ENCODE measurements at places on chromosomes 1 and 21. TPM values are rescaled to one million over a fixed set of nuclear protein-coding genes. Genes with fewer than 3 reads are reported as not detected.

GRCh38 chr1:63107066-63107465 is 215.3 kb upstream of the FOXD3 start:
- DNase-seq, result no peak

DNA sequence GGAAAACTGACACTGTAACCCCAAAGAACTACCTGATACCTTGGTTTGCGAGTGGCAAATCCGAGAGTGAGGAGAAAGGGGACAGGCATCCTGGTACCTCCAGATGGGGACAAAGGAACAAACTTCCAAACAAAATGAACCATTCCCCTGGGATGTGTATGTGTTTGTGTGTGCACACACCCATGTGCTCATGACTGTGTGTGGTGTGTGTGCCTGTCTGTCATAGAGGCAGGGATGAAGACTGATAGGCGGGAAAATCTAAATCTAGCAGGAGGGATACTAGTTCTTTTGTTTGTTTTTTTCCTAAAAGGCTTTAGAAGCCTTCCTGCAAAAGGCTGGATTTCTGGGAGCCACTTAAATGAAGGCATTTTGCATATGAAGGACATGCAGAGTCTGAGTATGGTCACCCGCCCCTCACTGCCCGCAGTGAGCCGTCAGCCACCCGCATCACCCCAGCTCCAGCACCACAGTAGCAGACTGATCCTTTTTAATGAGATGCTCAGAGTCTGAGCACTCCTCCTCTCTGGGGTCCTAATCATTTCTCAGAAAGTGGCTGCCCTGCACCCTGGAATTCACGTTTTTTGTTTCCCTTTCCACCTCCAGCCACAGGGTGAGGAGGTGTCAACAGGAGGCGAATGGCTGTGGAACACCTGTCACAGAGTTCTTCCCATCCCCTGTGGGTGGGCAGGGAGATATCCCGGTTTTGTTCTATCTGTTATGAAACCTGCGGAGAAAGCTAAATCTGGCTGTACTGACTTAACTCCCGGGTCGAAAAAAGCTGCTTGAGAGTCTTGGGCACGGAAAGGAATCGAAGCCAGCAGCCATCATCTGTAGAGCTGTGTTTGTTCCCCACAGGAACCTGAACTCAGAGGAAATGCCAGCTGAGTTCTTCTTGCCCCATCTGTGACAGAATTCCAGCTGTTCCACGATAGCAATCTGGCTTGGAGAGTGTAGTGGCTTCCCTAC is 34.9 kb downstream of the UTP25 start:
- no peak for DNase-seq

GRCh38 chr1:222909586-222909985 is 94.7 kb downstream of the DISP1 start:
- DNase-seq, result no peak

GRCh38 chr1:167130829-167131510 is 37.1 kb downstream of the STYXL2 start:
- DNase-seq, result no peak

DNA sequence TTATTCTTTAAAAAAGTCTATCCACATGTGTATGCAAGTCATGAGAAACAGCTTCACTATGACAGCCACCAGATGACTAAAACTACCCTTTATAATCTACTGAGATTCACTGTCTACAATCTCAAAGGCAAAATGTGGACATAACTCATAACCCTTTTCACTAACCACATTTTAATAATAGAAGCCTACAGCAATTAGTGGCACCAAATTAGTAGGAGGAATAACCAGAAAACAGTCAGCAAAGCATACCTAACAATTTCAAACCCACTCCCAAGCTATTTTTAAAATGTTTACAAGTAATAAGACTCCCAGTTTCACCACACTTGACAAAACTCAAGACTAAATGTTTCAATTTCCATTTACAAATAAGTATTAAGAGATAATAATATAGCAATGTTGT is 442.9 kb downstream of the PTPRC start:
- no peak for DNase-seq

- no peak for DNase-seq
These were observed 16.6 kb downstream of the IPO9 start for GRCh38 chr1:201845331-201846083.

- DNase-seq, result no peak
These were observed 106.3 kb upstream of the HMCN1 start for GRCh38 chr1:185627761-185628501.

- DNase-seq, result no peak
These were observed 97.0 kb upstream of the GRIK3 start for GRCh38 chr1:37131281-37131680.

- DNase-seq, result no peak
These were observed 34.1 kb downstream of the NIBAN1 start for GRCh38 chr1:184940226-184940625.

GRCh38 chr1:63268876-63269275 is 53.5 kb upstream of the FOXD3 start:
- DNase-seq, result no peak

- DNase-seq, result peak; percentile 70
These were observed 221.3 kb downstream of the MRPL39 start for GRCh38 chr21:25385911-25386474.

DNA sequence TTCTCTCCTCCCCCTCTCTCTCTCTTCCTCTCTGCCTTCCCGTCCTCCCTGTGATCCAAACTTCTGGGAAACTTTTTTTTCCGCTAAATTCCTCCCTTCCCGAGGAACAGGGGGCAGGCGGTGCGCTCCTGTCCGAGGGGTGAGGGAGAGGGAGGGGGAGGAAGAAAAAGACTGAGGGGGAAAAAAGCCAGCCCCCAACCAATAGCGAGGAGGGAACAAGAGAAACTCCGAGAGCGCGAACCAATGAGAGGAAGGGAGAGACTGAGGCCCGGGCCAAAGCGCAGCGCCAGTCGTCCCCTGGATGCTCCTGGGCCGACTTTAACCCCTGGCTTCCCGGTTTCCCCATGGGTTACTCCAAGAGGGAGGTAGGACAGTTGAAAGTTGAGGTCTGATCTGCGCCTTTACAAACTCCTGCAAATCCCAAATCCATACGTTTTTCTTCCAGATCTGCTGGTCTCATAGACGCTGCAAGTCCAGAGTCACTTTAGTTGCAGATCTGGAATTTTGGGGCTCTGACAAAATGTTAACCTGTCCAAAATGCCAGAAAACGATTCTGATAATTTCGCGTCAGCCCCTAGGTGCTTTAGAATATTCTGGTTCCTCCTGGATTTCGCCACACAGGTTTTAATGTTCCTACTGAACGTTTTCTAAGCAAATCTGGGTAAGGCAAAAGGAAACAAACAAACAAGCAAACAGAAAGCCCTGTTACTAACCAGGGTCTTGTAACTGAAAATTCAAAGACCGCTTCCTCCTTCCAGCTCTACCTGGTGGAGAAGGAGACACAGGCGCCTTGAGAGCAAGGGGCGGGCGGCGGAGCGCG is at the start of gene TBX15:
Gene TBX15 (minus strand): TSS at position 158 of the 820 bp plus-strand sequence. CDS start 548 bp downstream, outside the sequence.
- DNase-seq, result no peak

DNA sequence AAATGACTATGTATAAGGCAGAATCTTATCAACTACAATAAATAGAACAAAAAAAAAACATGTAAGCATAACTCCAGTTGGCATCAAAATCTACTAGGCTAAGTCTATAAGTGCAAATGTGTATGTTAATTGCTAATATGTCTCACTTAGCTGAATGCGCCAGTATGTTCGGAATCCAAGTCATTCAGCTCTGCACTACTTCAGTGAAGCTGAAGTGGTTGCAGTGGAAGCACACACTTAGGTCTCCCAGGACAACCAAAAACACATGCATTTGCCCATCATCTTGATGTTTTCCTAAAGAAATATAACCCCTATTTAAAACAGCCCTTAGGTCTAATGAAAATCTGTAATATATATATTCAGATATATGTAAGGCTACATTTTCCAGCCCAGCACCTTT is 41.0 kb upstream of the RGS2 start:
- DNase-seq, result no peak

- no peak for DNase-seq
These were observed 77.5 kb downstream of the OMA1 start for GRCh38 chr1:58469016-58469415.

GRCh38 chr1:243416495-243416894 is 160.7 kb downstream of the SDCCAG8 start:
- DNase-seq, result no peak

GRCh38 chr1:59317343-59317742 is 20.4 kb downstream of the FGGY start:
- no peak for DNase-seq

DNA sequence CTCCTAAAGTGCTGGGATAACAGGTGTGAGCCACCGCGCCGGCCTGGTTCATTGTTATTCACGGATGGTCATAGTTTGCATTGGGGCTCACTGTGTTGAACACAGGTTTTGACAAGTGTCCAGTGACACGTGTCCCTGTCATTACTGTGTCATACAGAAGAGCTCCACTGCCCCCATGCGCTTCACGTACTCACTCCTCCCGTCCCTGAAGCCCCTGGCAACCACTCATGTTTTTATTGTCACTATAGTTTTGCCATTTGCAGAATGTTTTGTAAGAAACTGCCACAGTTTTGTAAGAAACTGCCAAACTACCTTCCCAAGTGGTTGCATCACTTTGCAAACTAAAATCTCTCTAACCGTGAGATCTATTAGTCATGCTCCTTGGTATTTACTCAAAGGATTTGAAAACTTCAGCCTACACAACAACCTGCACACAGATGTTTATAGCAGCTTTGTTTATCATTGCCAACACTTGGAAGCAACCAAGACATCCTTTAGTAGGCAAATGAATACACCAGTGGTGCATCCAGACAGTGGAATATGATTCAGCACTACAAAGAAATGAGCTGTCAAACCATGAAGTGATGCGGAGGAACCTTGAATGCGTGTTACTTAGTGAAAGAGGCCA is 163.2 kb upstream of the COL6A1 start:
- DNase-seq, result no peak

- no peak for DNase-seq
These were observed 19.5 kb downstream of the ATF3 start for GRCh38 chr1:212628046-212628445.

GRCh38 chr1:9696793-9697192 is 45.3 kb downstream of the PIK3CD start:
- no peak for DNase-seq

DNA sequence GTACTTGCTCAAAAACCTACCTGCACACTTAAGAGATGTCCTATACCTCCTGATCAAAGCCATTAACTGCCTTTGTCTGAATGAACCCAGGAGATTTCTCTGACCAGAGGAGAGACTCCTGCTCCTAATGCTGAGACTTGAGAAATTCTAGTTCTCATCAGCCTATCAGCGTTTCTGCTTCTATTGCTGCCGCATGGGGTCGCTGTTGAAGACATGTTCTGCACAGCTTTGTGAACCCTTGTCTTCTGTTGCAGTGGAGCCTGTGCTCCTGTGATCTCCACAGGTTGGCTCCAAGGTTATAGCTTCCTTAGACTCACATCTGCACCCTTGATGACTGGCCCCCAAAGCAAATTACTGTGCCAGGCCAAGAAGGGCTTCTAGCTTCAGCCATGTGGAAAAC is 40.2 kb downstream of the EDN2 start:
- no peak for DNase-seq

GRCh38 chr1:186798960-186799688 is 29.6 kb upstream of the PLA2G4A start:
- DNase-seq, result peak; percentile 36

Gene DENND4B
- total RNA-seq, result 36.5 TPM

Gene WDR64
- not detected for total RNA-seq

Gene WNT2B
- total RNA-seq, result 1.0 TPM

Gene PCSK9
- total RNA-seq, result 6.1 TPM

Gene TNFRSF4
- total RNA-seq, result not detected

All from HT-29 (cell line).